ENCODE measurements at places on chromosomes 3 and 15. TPM values are rescaled to one million over a fixed set of nuclear protein-coding genes. Genes with fewer than 3 reads are reported as not detected.

GRCh38 chr3:72745146-72745999 lies 102.9 kb downstream of the SHQ1 start:
- no peak overlapping the region for H3K27ac ChIP-seq
- H3K27me3 ChIP-seq: no peaks in the 10 kb centered on the region
- H3K4me1 ChIP-seq: peaks cover 4% of the 10 kb centered on the region
- no peak for DNase-seq
- H3K36me3 ChIP-seq: no peaks in the 10 kb centered on the region
- H3K4me3 ChIP-seq: no peak overlapping the region

Gene CLDN1
- 37.4 TPM for total RNA-seq

Gene KBTBD13
- 0.18 TPM for total RNA-seq

Gene OR4M2
- not detected for total RNA-seq
